Vagina (tissue), 2 donors: ENCODE measurements at places on chromosomes 1 and 21.

GRCh38 chr1:172497230-172497629 lies 35.7 kb upstream of the SUCO start:
- no peak for DNase-seq

- DNase-seq, result no peak
Measured at GRCh38 chr1:223534677-223535076, 130.8 kb downstream of the CAPN8 start.

GRCh38 chr1:39381839-39382238 lies 109.6 kb upstream of the BMP8A start:
- DNase-seq, result no peak

- no peak for DNase-seq
Measured at GRCh38 chr1:43653893-43654292, 3.9 kb downstream of the KDM4A start.

- no peak for DNase-seq
Measured at GRCh38 chr1:98373056-98373455, 288.5 kb upstream of the SNX7 start.

GRCh38 chr21:38980416-38981313 lies 174.9 kb downstream of the ETS2 start:
- DNase-seq, result no peak

GRCh38 chr1:206479183-206480125 lies 9.2 kb downstream of the IKBKE start:
- DNase-seq, result no peak

GRCh38 chr1:202172015-202172355 lies 11.6 kb upstream of the PTPN7 start:
- DNase-seq, result no peak

GRCh38 chr1:107691540-107691939 lies 273.4 kb downstream of the VAV3 start:
- DNase-seq, result no peak

DNA sequence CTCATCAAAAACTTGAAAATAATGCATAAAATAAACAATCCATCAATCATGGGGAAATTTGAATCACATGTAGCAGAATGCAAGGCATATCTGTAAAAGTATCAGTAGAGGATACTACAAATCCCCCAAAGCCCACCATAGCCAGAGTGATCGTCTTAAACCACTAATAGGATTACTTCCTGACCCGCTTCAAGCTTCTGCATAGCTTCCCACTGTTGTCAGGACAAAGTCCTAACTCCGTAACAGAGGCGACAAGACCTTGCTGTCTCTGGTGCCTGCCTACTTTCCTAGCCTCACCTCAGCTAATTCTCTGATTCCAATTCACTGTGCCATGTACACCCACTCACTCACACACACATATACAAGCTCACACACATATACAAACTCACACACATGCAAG lies 161.2 kb upstream of the NFIA start:
- no peak for DNase-seq

DNA sequence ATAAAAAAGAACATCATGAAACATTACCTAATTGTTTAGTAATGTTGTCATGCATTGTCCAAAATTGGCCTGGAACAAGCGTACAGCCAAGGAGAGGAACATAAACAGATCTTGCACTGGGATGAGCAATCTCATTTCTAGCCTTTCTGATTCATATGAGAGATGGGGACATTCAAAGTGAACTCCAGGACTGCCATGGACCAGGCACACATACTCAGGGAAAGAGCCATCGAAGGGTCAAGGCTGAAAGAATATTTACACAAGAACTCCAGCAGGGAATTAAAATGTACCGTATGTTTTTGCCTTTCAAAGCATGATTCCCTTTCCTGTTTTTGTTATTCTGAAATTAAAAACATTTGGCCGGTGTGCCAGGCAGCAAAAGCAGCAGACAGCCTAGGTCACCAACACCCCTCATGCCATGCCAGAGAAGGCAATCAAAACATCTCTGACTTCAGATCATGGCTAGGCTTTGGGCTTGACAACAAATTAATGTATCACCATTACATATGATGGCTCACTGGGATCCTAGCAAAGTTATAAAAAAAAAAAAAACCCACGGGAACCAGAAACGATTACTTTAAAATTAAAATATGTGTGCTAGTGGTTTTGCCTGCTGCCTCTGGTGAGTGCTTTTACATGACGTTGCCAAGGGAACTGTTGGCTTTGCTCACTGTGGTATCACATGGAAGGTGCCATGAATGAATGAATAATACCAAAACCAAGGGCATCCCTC lies 159.8 kb downstream of the TGFBR3 start:
- no peak for DNase-seq

DNA sequence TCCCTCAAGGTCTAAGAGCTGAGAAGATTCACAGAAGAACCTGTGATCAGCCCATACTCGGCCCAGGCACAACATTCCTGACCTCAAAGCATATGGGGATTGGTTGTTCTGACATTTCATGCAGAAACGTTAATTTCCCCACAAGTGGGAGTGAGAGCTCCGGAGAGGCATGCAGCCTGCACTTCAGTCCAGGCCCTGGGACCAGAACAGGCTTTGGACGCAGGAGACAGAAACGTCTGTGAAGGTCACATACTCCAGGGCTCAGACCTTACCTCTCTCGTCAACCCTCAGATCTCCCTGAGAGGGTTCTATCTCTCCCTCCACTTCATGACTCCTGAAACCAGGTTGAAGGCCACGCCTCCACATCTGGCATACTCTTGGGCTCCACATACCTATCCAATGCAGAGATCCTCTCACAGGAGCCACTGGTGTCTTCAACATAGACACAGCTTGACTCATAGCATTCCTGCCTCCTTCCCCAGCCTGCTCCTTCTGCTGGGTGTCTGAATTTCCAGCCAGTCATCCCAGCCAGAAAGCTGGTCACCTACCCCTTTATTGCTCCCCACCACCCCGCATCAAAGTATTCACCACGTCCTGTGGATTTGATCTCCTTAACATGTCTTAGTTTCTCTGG lies 149.2 kb downstream of the OMA1 start:
- DNase-seq, result no peak
